ENCODE measurements at places on chromosomes 11 and 22. TPM values are rescaled to one million over a fixed set of nuclear protein-coding genes. Genes with fewer than 3 reads are reported as not detected.

The GAL3ST3 gene
- not detected for total RNA-seq

DNA sequence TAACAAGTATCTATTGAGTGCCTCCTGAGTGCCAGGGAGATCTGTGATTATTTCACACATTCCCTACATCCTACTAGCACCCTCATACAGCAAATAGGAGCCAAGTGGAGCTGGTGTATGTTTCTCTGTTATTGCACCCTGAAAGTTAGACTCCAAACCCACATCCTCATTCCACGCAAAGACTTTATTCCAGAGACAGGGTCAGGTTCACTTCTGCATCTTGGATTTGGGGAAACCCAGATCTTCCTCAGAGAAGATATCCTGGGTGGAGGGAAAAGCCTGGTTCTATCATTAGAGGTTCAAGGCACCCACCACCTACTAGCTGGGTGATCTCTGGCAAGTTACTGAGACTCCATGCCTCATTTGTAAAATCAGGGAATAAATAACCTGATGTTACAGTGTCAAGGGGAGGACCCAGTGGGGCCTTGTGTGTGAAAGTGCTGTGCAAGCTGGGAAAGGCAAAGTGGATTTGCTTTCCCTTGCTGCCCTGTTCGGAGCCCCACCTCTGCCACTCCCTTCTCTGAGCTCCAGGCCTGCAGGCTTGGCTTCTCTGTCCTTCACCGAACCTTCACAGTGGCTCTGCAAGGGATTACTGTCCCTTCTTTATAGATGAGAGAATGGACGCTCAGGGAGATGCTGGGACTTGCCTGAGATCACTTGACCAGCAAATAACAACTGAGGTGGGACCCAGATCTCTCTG lies 991 bp upstream of the SLCO2B1 start:
- DNase-seq = no peak
- H3K4me1 ChIP-seq = no peaks in the 10 kb centered on the region
- H3K27me3 ChIP-seq = peaks cover 35% of the 10 kb centered on the region

- no peak for DNase-seq
- H3K4me1 ChIP-seq = peaks cover 7% of the 10 kb centered on the region
- H3K4me3 ChIP-seq = no peak overlapping the region
- no peaks in the 10 kb centered on the region for H3K36me3 ChIP-seq
These were observed 102.6 kb downstream of the CASP12 start for GRCh38 chr11:104795501-104796213.

DNA sequence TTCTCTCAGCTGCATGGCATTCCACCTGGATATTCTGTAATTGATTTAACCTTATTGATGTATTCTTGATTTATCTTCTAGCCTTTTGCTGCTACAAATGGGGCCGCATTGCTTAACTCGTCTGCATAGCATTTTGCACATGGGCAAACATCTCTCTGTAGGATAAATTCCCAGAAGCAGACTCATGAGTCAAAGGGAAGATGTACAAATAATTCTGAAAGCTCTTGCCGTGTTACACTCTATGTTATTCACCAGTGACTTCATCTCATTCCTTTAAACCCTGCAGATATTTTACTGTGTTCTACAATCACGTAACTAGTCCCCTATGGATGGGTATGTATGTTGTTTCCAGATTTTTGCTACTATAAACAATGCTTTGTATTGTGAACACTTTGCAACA lies 112.7 kb downstream of the SEZ6L start:
- H3K36me3 ChIP-seq = no peaks in the 10 kb centered on the region
- H3K27me3 ChIP-seq = no peaks in the 10 kb centered on the region
- H3K4me3 ChIP-seq = no peak overlapping the region
- H3K27ac ChIP-seq = no peak overlapping the region
- no peak for DNase-seq

The JAML gene
- not detected for total RNA-seq

The OR51E2 gene
- 0.09 TPM for total RNA-seq

GRCh38 chr11:64959498-64959897 lies 12.4 kb downstream of the MAJIN start:
- no peak overlapping the region for H3K4me3 ChIP-seq
- no peak for DNase-seq
- H3K36me3 ChIP-seq = no peaks in the 10 kb centered on the region
- H3K27me3 ChIP-seq = peaks cover 6% of the 10 kb centered on the region
- H3K27ac ChIP-seq = no peak overlapping the region
- H3K4me1 ChIP-seq = peaks cover 8% of the 10 kb centered on the region

The RAB36 gene
- 6.8 TPM for total RNA-seq

GRCh38 chr22:50467341-50467740 lies 7.5 kb downstream of the SBF1 start:
- H3K4me3 ChIP-seq = no peak overlapping the region
- H3K4me1 ChIP-seq = peaks cover 11% of the 10 kb centered on the region
- peaks cover 8% of the 10 kb centered on the region for H3K36me3 ChIP-seq
- no peak for DNase-seq

DNA sequence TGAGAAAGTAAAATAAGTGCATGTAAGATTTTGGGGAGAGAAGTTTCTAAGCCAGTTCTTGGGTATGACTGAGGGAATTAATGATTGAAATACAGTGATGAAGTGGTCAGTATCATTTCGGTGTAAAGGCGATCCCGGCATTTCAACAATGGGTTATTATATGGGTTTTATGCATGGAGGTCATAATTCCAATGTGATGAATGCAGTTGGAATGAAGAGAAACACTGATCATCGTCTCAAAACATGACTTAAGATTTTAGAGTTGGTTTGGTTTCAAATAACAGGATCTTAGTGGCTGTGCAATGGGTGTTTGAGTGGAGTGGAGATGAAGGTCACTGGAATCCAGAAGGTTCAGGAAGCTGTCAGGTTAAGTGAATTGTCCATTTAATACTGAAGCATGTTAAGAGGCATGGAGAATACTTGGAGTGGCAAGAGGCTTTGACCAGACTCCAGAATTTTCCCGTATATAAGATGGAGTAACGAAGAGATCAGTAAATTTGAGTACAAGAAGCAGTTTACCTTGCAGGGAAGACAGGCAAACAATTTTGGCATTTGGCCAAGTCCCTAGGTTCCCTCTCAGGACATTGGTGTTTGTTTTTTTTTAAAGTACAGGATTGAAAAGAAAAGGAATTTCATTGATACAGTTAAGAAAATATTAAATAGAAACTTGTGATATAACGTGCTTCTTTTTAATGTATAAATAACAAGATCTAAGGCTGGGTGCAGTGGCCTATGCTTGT lies 96.4 kb upstream of the BIRC3 start:
- peak; percentile 43 for DNase-seq
- peak overlapping the region; percentile 61 for H3K4me3 ChIP-seq
- peaks cover 52% of the 10 kb centered on the region for H3K36me3 ChIP-seq
- peak overlapping the region; percentile 84 for H3K27ac ChIP-seq
- peaks cover 76% of the 10 kb centered on the region for H3K4me1 ChIP-seq
